ENCODE measurements at places on chromosomes 16 and 17.
A peak's percentile ranks its signal among the peaks of the same experiment; 100 is the strongest.

DNA sequence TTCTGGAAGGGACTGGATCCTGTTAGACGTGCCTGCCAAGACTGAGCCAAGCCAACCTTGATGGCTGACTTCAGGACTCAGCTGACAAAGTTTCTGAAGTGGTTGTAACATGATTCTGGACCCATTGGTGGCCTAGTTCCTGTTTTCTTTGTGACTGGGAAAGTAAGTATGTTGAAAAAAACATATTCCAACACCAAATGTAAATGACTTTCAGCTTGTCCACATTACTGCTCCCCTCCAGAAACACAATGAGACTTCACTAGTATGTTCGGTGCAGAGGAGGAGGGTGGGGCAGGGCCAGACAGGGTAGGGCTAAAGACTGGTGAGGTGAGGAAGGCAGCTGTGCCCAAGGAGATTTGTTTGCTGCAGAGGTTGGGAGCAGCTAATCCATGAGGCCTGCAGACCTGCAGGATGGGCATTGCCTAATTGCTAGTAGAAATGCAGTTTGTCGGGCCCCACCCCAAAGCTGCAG, 26.4 kb downstream of the NMT1 start:
- no peak for DNase-seq

GRCh38 chr16:67210069-67210937, 11.4 kb downstream of the ELMO3 start:
- no peak for DNase-seq

GRCh38 chr16:64428463-64429113, 693.3 kb downstream of the CDH11 start:
- DNase-seq, result no peak

- DNase-seq, result no peak
Observed at GRCh38 chr17:3978421-3979289, 14.4 kb upstream of the ATP2A3 start.

- peak; percentile 40 for DNase-seq
Observed at GRCh38 chr17:7576432-7576937, 3.0 kb upstream of the CD68 start.

- no peak for DNase-seq
Observed at GRCh38 chr17:58969156-58969555, 137.5 kb downstream of the TRIM37 start.

DNA sequence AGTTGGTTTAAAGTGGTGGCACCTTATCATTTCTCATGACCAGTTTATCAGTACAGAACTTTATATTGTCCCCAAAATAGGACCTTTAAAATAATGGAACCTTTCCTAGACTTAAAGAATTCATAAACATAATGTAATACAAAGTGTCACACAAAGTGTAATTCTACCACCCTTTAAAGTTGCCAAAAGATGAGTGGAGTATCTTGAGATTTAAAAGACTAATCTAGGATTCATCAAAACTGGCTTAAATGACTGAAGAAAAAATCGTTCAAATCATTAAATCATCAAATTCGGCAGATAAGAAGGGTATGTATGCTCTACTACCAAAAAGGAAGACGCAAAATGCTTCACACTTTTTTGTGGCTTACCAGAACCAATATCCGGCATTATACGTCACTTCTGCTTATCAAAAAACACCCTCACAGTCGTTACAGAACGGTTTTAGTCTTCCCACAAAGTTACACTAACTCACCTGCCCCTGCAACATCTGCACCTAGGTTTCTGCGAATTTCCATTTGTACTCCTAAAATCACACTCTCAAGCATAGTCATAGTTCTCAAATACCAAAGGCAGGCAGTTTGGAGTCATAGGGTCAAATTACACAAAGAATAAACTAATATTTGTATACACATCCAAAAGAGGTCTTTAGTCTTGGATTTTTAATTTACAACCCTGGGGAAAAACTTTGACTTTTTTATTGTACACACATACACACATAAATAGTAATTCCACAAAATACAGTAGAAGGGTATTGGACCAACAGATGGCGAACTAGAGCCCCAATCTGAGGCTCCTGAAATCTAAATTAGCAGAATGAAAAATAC, 1.4 kb upstream of the KANSL1 start:
- DNase-seq, result no peak

DNA sequence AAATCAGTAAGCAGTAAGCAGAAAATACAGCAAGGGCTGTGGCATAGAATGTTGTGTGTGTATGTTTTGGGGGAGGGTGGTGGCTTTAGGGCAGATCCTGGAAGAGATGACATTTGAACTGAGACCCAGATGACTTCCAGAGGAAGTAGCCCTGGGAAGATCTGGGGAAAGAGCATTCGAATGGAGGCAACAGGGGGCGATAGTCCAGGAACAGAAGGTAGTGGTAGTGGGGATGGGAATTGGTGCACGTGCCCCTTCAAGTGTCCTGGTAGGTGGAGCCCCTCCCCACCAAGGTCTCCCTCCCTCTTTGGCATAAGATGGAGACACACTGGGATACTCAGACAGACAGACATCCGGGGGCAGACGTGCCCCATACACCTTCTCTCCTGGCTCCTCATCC, 14.1 kb downstream of the ARHGEF15 start:
- peak; percentile 8 for DNase-seq

DNA sequence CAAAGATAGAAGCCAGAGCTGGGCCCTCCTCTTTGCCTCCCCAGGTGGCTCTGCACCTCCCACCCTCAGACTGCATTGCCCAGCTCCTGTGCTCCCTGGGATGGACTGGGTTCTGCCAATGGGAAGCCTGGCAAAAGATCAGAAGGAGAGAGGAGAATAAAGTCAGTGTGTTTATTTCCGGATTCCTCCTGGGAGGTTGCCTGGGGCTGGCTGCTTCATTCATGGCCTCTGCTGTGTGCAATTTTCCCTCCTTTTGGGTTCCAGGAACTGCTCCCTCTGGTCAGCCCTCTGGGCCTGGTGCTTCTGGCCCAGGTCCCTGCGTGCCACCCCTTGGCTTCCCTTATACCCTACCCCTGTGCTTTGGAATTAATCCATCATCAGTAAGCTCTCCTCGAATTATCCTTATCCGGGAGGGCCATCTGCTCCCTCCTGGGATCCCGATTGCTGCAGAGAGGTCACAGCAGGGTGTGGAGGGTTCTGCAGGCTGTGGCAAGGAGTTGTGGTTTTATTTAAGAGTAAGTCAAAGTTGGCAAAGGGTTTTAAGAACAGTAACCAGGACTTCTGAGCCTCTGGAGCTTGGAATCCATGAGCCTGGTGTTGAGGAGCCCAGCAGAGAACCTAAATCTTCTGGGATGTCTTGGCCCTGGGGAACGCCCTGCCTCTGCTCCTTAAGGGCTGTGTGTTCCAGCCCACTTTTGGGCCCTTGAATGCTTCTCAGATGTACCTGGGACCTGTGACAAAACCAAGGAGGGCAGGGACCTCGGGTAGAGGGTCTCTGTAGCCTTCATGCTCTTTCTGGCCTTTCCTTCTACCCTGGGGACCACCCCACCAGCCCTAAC, 8.2 kb upstream of the MMP2 start:
- no peak for DNase-seq

DNA sequence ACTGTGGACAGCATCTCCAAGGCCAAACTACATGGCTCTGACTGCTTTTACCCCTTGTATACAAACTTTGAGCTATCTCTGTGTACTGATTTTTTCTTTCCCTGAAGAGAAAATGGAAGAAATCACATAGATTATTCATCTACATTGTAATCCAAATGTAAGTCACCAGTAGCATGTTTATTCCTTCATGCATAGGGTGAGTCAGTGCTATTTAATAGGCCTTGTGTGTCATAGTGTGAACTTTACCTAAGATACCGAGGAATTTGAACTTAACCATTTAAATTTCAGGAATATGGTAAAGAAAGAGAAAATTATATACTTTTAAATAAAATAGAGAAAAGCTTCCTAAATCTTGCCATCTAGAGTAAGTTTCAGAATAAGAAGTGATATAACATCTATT, 16.5 kb downstream of the PHKB start:
- no peak for DNase-seq

- DNase-seq, result no peak
Observed at GRCh38 chr17:56898874-56899273, 15.0 kb downstream of the TRIM25 start.

DNA sequence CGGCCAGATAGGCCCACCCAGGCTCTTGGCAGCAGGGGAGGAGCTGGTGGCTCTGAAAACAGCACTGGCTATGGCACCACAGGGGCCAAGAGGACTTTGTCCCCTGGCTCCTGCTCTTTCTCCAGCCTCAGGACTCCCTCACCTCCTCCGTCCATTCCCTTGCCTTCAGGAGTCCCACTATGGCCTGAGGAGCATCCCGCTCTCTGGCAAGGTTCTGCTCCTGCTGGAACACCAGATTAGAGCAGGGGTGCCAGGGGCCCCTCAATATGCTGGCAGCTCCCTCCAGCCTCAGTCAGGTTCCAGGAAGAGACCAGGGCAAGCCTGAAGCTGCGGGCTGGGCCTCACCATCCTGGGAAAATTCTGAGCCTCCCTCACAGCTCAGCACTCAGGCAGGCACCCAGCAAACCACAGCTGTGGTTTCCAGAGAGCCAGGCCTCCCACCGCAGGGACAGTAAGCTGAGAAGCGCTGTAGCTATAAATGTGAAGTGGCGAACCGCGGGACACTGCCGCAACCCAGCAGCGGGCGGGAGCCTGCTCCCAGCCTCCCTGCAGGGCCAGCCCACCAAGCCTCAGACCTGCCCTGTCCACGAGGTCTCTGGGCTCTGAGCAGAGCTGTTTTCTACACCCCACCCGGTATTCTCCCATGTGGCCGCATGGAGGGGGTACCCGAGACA, 25.7 kb downstream of the C17orf100 start:
- no peak for DNase-seq

- no peak for DNase-seq
Observed at GRCh38 chr17:17232303-17232621, 4.7 kb downstream of the FLCN start.

GRCh38 chr16:47366228-47366627, 94.6 kb downstream of the ITFG1 start:
- DNase-seq, result no peak
